ENCODE measurements at places on chromosomes 13 and 19.

DNA sequence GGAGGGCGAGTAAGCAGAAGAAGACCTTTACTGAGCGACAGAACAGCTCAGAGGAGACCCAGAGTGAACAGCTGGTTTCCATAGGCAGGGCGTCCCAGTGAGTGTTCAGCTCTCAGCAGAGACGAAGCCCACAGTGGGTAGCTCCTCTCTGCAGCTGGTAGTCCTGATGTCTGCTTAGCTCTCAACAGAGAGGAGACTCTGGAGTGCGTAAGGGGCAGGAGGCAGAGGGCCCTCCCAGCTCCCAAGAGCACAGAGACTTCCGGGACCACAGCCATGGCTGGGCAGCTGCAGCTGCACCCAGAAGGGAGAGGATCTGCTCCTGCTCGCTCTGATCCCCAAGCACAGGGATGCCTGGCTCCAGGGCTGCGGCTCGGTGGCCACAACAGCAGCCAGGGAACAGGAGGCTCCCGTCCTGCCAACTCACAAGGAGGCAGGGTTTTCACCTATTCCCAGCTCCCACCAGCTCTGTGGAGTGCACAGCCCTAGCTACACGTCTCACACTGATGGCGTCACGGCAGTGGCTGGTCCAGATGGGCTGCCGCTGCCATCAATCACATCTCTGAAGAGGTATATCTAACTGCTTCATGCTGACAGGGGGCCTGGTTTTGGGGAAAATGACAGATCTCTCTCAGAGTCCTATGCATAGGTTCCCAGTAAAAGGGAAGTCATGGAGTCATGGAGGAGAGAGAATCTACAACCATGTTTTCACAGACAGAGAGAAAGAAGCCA, 2660.1 kb upstream of the PCDH20 start:
- no peak for DNase-seq

GRCh38 chr19:19860756-19861390, 4.8 kb upstream of the ZNF253 start:
- no peak for DNase-seq

GRCh38 chr13:33842986-33843385, 25.0 kb downstream of the RFC3 start:
- DNase-seq, result no peak

DNA sequence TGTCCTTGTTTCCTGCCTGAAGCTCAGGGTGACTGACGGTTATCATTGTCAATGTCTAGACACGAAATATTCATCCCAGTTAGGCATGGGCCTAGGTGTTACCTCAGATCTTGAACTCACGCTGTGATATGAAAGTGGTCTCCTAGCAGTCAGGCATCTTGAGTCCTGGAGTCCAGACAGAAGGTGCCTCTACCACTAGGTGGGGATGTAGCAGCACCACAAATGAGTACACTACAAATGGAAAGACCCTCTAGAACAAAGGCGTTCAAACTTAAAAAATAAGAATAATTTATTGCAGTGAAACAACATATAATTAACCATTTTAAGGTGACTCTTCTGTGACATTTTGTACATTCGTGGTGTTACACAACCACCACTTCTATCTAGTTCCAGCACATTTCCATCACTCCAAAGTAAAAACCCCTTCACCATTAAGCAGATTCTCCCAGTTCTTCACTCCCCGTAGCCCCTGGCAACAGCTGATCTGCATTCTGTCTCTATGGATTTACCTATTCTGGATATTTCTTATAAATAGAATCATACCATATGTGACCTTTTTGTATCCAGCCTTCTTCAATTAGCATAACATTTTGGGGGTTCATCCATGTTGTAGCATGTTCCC, 11.9 kb upstream of the FRY start:
- DNase-seq, result peak; percentile 66

GRCh38 chr13:28581451-28581850, 77.5 kb upstream of the POMP start:
- no peak for DNase-seq

- DNase-seq, result no peak
Observed at GRCh38 chr19:30512176-30513081, 140.2 kb downstream of the ZNF536 start.

DNA sequence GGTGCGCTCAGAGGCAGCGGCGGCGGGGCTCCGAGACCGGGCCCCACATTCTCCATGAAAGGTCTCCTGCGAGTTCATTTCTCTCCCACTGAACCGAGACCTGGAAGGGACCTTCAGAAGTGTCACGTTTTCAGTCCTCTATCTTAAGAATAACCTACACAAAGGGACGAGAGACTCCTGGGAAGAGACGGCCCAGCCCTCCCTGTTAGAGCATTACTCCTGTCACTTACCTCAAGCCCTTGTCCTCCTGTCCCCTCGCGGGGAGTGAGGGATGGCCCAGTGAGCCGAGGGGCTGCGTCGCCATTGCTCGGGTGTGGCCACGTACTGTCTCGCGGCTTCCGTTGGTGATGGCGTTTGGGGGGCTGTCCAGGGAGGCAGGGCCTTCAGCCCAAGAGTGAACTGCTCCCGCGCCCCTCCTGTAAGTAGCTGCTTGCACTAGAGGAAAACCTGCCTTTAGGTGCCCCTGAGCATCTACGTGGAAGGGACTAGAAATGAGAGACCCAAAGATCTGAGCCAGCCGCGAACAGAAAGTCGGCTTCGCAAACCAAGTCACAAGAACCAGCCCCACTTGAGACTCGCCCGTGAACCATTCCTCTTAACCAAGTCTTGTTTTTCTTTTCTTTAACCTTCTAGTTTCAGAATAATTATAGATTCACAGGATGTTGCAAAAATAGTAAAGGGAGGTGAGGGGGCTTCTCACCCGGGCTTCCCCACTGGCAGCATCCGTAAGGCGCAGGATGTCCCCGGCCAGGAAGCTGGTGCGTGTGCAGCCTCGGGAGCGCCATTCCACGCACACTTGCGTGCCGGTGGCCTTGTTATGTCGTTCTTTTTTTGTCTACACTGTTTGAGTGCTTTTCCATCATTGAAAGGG, 21.1 kb upstream of the NDUFS7 start:
- no peak for DNase-seq

DNA sequence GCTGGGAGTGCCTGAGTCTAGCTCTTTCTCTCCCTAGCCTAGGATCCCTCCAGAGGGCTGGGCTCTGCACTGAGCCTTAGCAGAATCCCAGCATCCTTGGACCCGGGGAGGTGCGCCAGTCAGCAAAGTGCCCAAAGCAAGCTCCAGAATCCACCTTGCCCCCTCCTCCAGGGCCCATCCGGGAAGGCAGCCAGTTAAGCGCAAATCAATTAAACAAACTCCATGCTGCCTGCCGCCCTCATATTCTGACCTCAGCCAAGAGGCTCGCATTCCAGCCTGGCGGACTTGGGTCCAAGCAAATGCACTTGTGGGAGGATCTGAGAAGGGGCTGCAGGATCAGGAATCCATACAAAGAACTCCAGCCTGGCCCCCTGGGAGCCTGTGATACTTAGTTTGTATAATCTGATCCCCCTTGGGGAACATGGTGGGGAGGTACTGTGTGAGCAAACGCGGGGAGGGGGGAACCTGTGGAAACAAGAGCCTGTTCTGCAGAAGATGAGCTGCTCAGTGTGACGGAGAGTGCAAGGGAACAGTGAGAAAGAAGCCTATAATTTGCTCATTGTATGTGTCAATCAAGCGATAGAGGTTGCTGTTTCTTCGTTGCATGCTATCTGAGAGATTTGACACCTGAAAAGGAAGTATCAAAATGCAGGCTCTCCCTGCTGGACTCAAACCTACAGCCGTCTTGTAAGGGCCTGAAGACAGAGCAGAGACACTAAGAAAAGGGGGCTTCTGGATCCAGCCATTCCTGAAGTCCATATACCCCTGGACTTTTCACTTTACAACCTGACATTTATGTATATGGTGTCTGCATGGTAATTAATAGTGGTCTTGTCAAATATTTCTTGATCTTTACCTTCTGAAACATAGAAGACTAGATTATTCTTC, 29.4 kb downstream of the ZNRF4 start:
- peak; percentile 25 for DNase-seq

DNA sequence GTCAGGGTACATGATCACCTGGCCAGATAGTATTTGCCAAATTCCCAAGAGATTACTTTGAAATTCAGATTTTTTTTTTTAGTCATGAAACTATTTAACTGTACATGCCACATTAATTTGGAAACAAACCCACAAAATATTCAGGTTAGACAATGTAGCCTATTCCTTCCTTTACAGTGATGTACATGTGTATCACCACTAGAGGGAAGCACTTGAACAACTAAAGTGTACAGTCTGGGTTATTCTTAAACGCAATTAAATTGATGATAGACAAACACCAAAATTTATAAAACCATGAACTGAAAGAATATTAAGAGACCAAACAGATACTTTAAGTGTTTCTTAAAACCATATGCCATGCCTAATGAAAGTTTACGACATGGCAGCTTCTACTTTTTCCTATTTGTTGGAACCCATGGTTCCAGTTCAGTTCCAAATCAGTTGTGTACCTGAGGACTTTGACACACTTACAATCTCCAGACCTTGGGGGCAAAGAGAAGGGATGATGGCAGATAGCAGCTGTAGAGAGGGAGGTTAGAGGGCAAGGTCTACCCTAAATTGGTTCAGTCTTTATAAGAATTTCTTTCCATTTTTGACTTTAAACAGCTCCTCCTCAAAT, 52.8 kb downstream of the TNFSF13B start:
- DNase-seq, result peak; percentile 57

DNA sequence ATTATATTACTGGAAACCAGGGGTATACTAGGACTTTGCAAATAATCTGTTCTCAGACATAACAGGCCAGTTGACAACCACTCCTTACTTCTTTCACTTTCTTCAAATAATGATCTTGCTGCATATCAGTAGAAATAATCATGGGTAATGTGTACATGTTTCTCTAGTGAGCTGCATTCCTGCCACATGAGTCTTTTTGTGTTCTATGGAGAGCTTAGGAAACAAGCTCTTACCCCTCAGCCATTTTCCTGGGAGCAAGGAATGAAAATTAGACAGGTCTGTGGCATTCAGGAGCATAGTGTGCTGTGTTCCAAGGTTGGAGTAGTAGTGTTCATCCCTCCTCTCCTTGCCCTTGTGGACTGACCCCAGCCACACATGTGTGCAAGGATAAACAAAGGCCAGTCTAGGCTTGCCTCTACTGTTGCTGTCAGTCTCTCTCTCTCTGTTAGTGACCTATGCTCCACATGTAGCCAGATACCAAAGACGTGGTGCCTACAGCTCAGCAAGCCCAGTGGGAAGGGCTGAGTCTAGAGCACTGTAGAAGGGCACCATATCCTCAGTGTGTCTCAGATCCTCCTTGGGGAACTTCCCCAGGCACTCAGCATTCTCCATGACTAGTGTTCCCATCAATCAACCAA, 11.5 kb upstream of the OXGR1 start:
- DNase-seq, result no peak

DNA sequence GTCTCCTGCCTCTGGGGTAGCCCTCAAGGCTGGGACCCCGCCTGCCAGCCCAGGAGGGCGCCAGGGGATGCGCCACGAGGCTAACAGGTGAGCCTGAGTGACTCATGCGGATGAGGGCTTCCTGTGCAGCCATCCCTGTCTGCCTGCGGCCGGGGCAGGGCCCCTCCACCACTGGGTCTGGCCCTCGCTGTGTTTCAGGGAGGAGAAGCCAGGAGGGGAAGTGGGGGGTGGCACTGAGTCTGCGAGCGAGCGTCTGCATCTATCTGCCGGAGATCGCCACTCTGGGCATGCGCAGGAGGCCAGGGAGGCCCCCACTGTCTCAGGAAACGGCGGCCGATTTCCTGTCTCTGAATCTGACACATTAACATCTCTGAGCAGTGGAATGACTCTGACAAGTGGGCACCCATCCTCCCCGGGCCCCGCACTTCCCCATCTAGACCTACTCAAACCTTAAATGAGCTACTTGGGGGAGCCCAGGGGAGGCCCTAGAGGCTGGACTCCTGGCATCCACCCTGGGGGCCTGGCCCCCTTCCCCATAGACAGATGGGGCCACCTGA, 19.7 kb downstream of the RFX1 start:
- DNase-seq, result peak; percentile 61

DNA sequence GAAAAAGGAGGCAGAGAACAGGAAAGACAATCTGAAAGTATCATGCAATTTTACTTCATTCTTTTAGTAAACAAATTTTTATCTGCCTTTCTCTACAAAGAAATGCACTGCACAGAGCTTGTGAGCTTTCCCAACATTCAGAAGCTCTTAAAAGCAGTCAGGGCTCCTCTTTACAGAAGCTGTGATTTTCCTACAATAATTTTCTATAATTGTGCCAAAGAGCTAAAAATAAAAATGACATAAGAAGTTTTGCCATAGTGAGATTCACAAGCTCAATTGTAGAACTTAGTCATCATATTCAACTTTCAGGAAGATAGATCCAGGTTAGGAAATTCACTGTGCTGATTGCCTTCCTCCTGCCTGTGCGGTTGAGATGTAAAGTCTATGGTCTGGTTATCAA, 341.4 kb downstream of the PCDH9 start:
- no peak for DNase-seq

DNA sequence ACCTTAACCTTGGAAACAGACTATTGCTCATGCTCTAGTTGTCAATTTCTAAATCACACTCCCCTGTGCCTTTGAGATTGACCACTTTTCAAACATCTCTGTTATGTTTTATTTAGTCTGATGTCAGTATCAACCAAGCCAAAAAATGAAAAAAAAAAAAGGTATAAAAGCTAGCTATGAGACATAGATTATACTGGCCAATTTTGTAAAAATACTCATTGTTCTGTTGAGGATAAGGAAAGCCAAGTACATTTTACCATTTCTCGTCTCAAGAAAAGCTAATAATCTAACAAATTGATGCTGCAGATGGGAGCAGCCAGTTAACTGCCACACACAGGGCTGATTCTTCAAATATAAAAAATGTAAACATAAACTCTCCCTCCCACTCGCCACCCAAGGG, 572.6 kb upstream of the KLF12 start:
- DNase-seq, result no peak

GRCh38 chr19:17054746-17055145, 20.5 kb downstream of the HAUS8 start:
- no peak for DNase-seq

DNA sequence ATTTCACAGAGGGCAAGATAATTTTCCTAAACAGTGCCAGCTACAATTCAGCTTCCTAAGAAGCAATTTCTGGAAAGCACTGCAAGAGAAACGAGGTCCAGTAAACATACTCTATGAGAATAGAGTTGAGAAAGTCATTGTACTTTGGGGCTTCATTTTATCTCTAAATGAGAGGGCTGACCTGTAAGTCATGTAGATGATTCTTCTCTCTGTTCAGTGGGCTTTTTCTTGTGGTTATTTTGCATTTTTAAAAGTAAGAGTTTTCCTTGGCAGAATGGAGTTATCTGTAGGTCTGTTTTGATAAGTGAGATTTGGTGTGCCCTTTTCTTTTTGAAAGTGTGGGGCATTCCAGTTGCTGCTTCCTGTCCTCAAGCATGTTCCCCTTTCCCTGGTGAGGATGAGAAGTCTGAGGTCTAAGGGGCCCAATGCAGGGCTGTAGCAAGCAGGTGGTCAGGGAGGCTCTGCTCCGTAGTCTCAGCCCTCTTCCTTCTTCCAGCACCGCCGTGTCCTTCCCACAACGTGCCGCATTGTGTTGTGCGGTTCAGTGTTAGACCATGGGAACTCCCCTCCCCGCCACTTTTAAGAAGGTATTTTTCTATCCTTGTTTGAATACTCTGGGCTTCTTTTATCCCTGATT, 86.3 kb downstream of the ARHGEF7 start:
- no peak for DNase-seq
